Activated CD4-positive, alpha-beta memory T cell treated with anti-CD3 and anti-CD28 coated beads for 36 hours (primary cell): ENCODE measurements at places on chromosomes 13 and 19.
A peak's percentile ranks its signal among the peaks of the same experiment; 100 is the strongest.

DNA sequence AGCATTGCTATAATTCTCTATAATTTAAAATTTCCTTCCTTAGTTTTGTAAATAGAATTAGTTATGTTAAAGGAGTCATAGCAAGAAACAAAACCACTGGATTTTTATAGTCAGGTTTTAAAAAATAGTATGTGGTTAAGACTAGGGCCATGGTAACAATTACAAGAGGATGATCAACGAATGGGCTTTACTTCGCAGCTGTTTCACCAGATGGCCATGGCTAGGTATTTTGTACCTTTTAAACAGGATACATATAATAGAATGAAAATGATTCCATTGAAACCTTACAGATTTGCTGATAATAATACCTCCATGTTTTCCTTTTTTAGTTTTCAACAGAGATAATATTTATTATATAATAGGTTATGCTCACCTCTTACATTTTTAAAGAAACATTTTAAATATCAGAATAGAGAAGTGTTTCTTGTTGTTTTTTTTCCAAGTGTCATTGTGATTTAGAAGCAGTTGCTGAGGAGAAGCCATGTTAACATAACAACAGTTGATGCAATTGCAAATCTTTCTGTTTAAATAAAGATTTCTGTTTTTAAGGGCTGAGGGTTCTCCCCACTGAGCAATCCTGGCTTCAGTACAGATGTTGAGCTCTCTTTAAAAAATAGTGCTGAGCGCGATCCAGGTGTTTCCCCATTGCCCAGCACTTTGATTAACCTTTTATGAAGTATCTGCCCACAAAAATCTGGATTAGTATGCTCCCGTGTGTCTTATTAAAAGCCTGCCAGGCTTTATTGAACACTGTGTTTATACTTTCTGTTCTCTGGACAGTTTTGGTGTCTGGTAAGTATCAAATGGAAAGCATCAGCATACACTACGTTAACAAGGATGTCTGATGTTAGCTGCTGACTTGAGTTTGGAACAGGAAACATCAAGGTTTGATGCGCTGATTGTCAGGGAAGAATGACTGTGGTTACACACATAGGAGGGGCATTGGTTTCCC is 205.3 kb downstream of the HS6ST3 start:
- H3K4me1 ChIP-seq, result no peaks in the 10 kb centered on the region
- DNase-seq, result no peak
- no peaks in the 10 kb centered on the region for H3K36me3 ChIP-seq
- H3K27me3 ChIP-seq, result no peaks in the 10 kb centered on the region

GRCh38 chr19:18329035-18329376 is 6.1 kb upstream of the LSM4 start:
- peak overlapping the region; percentile 35 for H3K4me3 ChIP-seq
- DNase-seq, result no peak
- no peaks in the 10 kb centered on the region for H3K27me3 ChIP-seq
- H3K4me1 ChIP-seq, result peaks cover 11% of the 10 kb centered on the region
- H3K36me3 ChIP-seq, result no peaks in the 10 kb centered on the region

GRCh38 chr13:97471711-97472110 is 37.7 kb downstream of the RAP2A start:
- no peaks in the 10 kb centered on the region for H3K4me1 ChIP-seq
- no peak for DNase-seq
- no peak overlapping the region for H3K4me3 ChIP-seq
- peaks cover under 1% of the 10 kb centered on the region for H3K36me3 ChIP-seq

- peaks cover 3% of the 10 kb centered on the region for H3K4me1 ChIP-seq
- no peak overlapping the region for H3K27ac ChIP-seq
- H3K4me3 ChIP-seq, result no peak overlapping the region
- no peaks in the 10 kb centered on the region for H3K27me3 ChIP-seq
Observed at GRCh38 chr19:47658431-47659348, 49.8 kb downstream of the BICRA start.

DNA sequence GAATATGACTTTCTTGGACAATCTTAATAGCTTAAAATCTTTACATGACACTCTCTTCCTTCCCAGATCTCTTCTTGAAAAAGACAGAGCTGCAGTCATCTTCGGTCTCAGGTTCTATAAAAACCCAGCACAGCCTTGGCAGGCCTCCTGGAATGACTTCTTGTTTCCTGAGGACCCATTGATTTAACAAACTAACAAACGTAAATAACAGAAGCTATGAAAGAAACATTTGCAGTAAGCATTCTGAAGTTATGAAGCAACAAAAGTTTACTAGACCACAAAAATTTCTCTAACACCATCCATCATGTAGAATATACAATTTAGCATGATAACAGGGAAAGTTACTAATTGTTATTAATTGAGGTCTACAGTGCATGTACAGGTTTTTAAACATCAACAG is 62.8 kb upstream of the STARD13 start:
- DNase-seq, result no peak
- peaks cover 2% of the 10 kb centered on the region for H3K4me1 ChIP-seq
- no peaks in the 10 kb centered on the region for H3K36me3 ChIP-seq

DNA sequence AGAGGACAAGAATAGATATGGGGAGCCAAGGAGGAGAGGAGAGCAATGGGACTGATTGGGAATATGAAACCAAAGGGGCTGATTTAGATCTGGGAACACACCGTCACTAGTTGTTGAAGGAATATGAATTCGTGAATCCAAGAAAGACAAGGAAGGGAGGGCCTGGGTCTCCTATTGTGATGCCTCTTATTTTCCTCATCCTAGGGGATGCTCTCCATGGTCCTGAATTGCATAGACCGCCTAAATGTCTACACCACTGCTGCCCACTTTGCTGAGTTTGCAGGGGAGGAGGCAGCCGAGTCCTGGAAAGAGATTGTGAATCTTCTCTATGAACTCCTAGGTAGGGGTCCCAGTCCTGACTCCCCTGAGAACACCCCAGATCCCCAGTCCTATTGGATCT is 21.5 kb downstream of the RYR1 start:
- H3K4me3 ChIP-seq, result no peak overlapping the region
- peaks cover 4% of the 10 kb centered on the region for H3K4me1 ChIP-seq
- H3K27me3 ChIP-seq, result peaks cover under 1% of the 10 kb centered on the region
- no peaks in the 10 kb centered on the region for H3K36me3 ChIP-seq
- no peak overlapping the region for H3K27ac ChIP-seq
- DNase-seq, result no peak

DNA sequence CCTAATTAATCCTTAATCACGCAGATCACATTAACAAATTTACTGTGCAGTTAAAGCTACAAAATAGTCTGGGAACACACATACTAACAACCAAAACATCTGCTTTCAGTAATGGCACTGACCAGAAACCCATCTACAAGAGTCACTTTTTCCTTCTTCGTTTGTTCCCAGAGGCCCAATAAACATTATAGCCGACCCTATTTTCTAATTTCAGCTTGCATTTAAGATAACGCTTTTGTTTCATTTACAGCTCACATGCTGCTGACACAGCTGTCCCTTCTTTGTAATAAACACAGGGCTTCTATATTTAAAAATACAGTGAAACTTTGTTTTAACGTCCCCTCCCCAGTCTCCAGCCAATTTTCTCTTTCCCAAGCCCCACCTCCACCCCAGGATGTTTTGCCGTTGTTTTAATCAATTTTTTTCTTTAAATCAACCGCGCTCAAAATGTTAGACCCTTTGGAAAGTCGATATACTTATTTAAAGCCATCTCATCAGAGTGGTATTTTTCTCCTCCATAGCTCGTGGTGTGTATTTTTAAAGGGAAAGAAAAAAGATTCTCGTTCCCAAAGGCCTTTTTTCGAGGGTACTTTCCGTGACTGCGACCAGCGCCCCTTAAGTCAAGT is 1.7 kb upstream of the WBP4 start:
- peaks cover 54% of the 10 kb centered on the region for H3K4me1 ChIP-seq
- no peak for DNase-seq
- peaks cover 15% of the 10 kb centered on the region for H3K36me3 ChIP-seq
- peak overlapping the region; percentile 99 for H3K27ac ChIP-seq

GRCh38 chr13:31433746-31434145 is 234.0 kb downstream of the B3GLCT start:
- peaks cover 4% of the 10 kb centered on the region for H3K27me3 ChIP-seq
- no peak for DNase-seq
- no peak overlapping the region for H3K27ac ChIP-seq
- no peaks in the 10 kb centered on the region for H3K4me1 ChIP-seq
- no peak overlapping the region for H3K4me3 ChIP-seq

- no peaks in the 10 kb centered on the region for H3K36me3 ChIP-seq
- no peak overlapping the region for H3K4me3 ChIP-seq
- H3K27ac ChIP-seq, result no peak overlapping the region
- H3K4me1 ChIP-seq, result no peaks in the 10 kb centered on the region
- DNase-seq, result no peak
- peaks cover 2% of the 10 kb centered on the region for H3K27me3 ChIP-seq
Observed at GRCh38 chr13:26229080-26229615, 7.0 kb upstream of the RNF6 start.

- no peaks in the 10 kb centered on the region for H3K27me3 ChIP-seq
- no peak for DNase-seq
- H3K4me1 ChIP-seq, result peaks cover 12% of the 10 kb centered on the region
- no peak overlapping the region for H3K27ac ChIP-seq
Observed at GRCh38 chr13:31929031-31929770, 102.4 kb upstream of the FRY start.

- H3K27ac ChIP-seq, result no peak overlapping the region
- no peaks in the 10 kb centered on the region for H3K27me3 ChIP-seq
- no peaks in the 10 kb centered on the region for H3K4me1 ChIP-seq
- no peak for DNase-seq
Observed at GRCh38 chr13:85864963-85865530, 65.8 kb upstream of the SLITRK6 start.

GRCh38 chr19:41352609-41353465 is 885 bp downstream of the TGFB1 start:
- H3K27me3 ChIP-seq, result no peaks in the 10 kb centered on the region
- peaks cover 55% of the 10 kb centered on the region for H3K4me1 ChIP-seq
- peaks cover 31% of the 10 kb centered on the region for H3K36me3 ChIP-seq
- peak; percentile 83 for DNase-seq
- H3K27ac ChIP-seq, result peak overlapping the region; percentile 94

DNA sequence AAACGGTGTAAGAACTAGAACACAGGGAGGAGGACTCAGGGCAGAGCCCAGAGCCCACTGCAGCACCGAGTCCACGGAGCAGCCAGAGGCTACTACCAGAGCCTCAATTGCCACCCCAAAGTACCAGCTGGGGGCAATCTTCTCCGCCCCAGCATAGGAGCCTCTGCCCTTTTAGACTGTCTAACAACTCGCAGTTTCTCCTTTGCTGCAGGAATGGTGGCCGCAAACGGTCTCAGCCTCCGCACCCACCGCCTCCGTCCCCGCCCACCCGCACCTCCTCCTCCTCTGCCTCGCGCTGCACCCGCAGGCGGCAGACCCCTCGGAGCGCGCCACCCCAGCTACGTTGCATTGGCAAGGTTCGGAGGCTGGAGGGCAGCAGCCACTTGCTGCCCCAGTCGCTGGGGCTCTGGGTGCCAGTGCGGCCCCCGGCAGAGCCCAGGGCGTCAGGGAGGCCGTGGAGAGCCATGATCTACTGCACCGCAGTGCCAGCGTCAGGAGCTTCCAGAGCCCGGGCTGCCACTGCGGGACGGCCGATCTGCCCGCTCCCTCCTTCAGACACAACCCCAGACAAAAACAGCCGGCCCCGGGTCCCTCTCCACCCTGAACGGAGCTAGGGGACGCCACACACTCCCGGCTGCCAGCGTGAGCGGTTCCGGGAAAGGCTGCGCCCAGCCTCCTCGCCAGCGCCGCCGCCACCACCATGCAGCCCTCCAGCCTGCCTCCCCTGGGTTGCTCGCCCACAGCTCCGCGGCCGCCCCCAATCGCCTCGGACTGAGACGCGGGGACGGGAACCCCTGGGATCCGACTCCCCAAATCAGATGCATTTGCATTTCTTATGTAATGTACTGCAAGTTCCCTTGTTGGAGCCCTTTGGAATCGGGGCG is 1.8 kb downstream of the FGF14 start:
- no peaks in the 10 kb centered on the region for H3K36me3 ChIP-seq
- H3K27ac ChIP-seq, result no peak overlapping the region
- DNase-seq, result peak; percentile 31
- H3K4me3 ChIP-seq, result peak overlapping the region; percentile 62

GRCh38 chr19:7578127-7578526 is 17.5 kb upstream of the CAMSAP3 start:
- H3K4me1 ChIP-seq, result no peaks in the 10 kb centered on the region
- no peak for DNase-seq
- no peak overlapping the region for H3K4me3 ChIP-seq
- H3K27me3 ChIP-seq, result peaks cover 7% of the 10 kb centered on the region
- no peaks in the 10 kb centered on the region for H3K36me3 ChIP-seq
